ENCODE measurements at places on chromosomes 6 and 20.

DNA sequence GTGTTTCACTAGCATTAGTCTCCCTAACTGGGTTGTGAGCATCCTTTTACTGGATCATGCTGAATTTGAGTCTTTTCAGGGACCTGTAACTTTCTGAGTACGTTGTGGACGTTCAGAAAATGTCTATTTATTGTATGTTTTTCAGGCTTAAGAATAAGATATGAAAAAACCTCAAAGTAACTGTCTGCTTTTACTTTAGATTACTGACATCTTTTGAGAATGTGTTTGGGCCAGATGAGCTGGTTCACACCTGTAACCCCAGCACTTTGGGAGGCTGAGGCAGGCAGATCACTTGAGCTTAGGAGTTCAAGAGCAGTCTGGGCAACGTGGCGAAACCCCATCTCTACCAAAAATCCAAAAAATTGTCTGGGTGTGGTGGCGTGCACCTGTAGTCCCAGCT is 32.7 kb downstream of the NCOA3 start:
- DNase-seq: no peak

GRCh38 chr6:158729906-158730540 is 80.2 kb downstream of the SYTL3 start:
- DNase-seq: no peak

DNA sequence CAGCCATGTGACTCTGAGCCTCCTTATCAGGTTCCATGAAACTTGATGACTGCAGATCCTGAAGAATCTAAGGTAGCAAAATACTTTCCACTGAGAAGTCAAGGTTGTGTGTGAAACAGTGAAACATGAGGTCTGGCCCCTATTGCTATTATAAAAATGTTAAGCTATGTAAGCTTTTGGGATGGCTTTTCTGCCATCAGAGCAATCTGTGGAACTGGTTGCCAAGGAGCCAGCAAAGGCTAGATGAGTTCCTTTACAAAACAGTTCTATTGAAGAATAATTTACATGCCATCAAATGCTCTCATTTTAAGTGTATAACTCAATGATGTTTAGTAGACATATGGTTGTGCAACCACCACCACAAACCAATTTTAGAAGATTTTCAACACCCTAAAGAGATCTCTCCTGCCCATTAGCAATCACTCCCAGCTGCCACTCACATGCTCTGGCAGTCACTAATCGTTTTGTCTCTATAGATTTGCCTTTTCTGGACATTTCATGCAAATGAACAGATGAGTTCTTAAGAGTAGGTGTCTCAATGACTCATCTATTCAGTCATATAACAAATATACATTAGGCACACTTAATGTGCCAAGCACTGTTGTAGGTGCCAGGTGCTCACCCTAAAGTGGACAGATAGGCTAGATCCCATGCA is 19.9 kb upstream of the MEP1A start:
- DNase-seq: no peak

GRCh38 chr20:52275181-52275691 is 83.7 kb upstream of the ZFP64 start:
- DNase-seq: no peak

- no peak for DNase-seq
These were observed 230.9 kb upstream of the CITED2 start for GRCh38 chr6:139605350-139605749.
